ENCODE measurements at places on chromosomes 1 and 21. TPM values are rescaled to one million over a fixed set of nuclear protein-coding genes. Genes with fewer than 3 reads are reported as not detected.

GRCh38 chr1:160705742-160706141, 5.9 kb downstream of the CD48 start:
- DNase-seq, result no peak

DNA sequence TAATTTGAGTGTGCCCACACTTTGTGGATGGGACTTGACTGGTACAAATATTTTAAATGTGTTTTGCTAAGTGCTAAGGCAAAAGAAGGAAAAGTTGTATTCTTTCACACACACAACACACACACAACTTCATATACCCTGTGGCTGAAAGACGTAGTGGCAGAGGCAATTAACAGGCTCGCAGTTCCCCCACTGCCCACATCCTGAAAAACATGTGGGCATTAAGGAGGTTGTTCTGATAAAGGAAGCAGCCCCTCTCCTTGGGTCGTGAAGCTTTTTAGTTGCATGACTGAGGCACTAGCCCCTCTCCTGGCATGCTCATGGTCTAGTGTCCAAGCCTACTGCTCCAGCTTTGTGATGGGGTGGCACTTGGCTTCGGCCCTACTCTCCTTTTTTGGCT, 14.3 kb upstream of the ADAM30 start:
- DNase-seq, result no peak

Gene SYT11
- 53.4 TPM for total RNA-seq

Gene CLCA4
- total RNA-seq, result not detected
